Heart left ventricle (tissue), 16 donors: ENCODE measurements at places on chromosomes 11 and 22.

GRCh38 chr11:93498641-93499040, 44.5 kb downstream of the SMCO4 start:
- H3K27ac ChIP-seq: no peak overlapping the region
- no peak for DNase-seq
- H3K27me3 ChIP-seq: no peaks in the 10 kb centered on the region
- H3K4me3 ChIP-seq: no peak overlapping the region
- H3K36me3 ChIP-seq: no peaks in the 10 kb centered on the region
- H3K4me1 ChIP-seq: peaks cover 3% of the 10 kb centered on the region

GRCh38 chr11:3853545-3853842, 2.0 kb upstream of the STIM1 start:
- H3K4me3 ChIP-seq: no peak overlapping the region
- no peak for DNase-seq
- peaks cover 10% of the 10 kb centered on the region for H3K4me1 ChIP-seq
- H3K27me3 ChIP-seq: no peaks in the 10 kb centered on the region

- no peak overlapping the region for H3K4me3 ChIP-seq
- H3K27me3 ChIP-seq: no peaks in the 10 kb centered on the region
- no peaks in the 10 kb centered on the region for H3K36me3 ChIP-seq
- DNase-seq: peak; percentile 54
Observed at GRCh38 chr22:33515795-33516194, 404.5 kb downstream of the LARGE1 start.

- H3K27ac ChIP-seq: peak overlapping the region; percentile 89
- H3K27me3 ChIP-seq: no peaks in the 10 kb centered on the region
- no peaks in the 10 kb centered on the region for H3K36me3 ChIP-seq
- no peak for DNase-seq
- peak overlapping the region; percentile 72 for H3K4me3 ChIP-seq
Observed at GRCh38 chr11:10301656-10302358, 3.1 kb upstream of the ADM start.

GRCh38 chr11:18720808-18721560, 5.0 kb downstream of the IGSF22 start:
- DNase-seq: peak; percentile 90
- peak overlapping the region; percentile 10 for H3K27ac ChIP-seq
- peaks cover 7% of the 10 kb centered on the region for H3K4me1 ChIP-seq
- peak overlapping the region; percentile 77 for H3K4me3 ChIP-seq
- no peaks in the 10 kb centered on the region for H3K36me3 ChIP-seq

DNA sequence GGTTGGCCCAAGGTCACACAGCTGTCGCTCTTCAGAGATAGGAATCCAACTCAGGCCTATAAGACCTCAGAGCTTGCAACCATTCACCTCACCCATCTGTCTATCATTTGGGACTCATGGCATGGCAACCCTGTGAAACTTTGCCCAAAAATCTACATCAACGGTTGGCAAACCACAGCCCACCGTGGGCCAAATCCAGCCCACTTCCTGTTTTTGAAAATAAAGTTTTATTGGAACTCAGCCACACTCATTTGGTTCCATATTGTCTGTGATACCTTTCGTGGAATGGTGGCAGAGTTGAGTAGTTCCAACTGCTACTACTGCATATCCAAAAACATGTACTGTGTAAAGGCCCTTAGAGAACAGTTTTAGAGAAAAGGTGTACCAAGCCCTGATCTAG, 307.8 kb downstream of the MN1 start:
- no peaks in the 10 kb centered on the region for H3K36me3 ChIP-seq
- DNase-seq: no peak
- no peaks in the 10 kb centered on the region for H3K4me1 ChIP-seq
- H3K27ac ChIP-seq: no peak overlapping the region

- no peak overlapping the region for H3K4me3 ChIP-seq
- no peak for DNase-seq
- no peaks in the 10 kb centered on the region for H3K4me1 ChIP-seq
- no peaks in the 10 kb centered on the region for H3K36me3 ChIP-seq
- H3K27me3 ChIP-seq: peaks cover 19% of the 10 kb centered on the region
- H3K27ac ChIP-seq: no peak overlapping the region
Observed at GRCh38 chr11:123217897-123218296, 22.8 kb upstream of the CLMP start.

- no peak for DNase-seq
- H3K36me3 ChIP-seq: no peaks in the 10 kb centered on the region
- no peak overlapping the region for H3K4me3 ChIP-seq
- H3K27me3 ChIP-seq: no peaks in the 10 kb centered on the region
Observed at GRCh38 chr11:35937700-35938099, 6.2 kb upstream of the LDLRAD3 start.

GRCh38 chr11:77403211-77403610, 70.7 kb downstream of the PAK1 start:
- H3K27me3 ChIP-seq: no peaks in the 10 kb centered on the region
- no peaks in the 10 kb centered on the region for H3K36me3 ChIP-seq
- DNase-seq: no peak

GRCh38 chr11:119706029-119706428, 23.0 kb downstream of the NECTIN1 start:
- no peak overlapping the region for H3K4me3 ChIP-seq
- no peak for DNase-seq
- H3K27ac ChIP-seq: no peak overlapping the region
- no peaks in the 10 kb centered on the region for H3K36me3 ChIP-seq

GRCh38 chr22:40679964-40680818, 907 bp downstream of the MCHR1 start:
- H3K4me1 ChIP-seq: peaks cover 26% of the 10 kb centered on the region
- DNase-seq: no peak
- no peaks in the 10 kb centered on the region for H3K27me3 ChIP-seq

DNA sequence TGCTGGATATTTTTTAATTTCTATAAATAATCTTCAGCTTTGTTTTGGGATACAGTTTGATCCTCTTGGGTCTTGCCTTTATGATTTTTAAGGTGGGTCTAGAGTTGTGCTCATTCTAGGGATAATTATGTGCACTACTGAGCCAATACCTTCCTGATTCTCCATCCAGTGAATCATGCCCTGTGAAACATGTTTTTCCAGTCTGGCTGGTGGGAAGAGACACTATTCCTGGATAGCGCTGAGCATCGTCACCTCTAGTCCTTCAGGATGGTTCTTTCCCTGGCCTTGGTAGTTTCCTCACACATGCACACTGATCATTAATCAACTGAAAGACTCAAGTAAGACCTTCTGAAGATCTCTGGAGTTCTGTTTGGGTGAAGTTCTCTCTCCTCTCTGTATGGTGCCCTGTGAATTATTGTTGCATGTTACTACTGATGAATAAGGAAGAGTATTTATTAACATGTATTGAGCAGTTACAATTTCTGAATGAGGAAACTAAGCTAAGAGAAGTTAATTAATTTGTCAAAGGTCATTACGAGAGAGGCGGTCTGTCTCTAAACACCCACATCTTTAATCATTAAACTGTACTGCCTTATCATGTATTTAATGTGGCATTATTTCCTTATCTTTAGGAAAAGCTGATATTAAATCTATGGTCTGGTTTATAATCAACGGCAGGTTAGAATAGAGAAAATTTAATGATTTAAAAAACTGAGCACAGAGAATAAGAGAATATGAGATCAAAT, 39.1 kb upstream of the LIPT2 start:
- DNase-seq: no peak
- H3K36me3 ChIP-seq: no peaks in the 10 kb centered on the region
- H3K27ac ChIP-seq: no peak overlapping the region
- H3K4me1 ChIP-seq: no peaks in the 10 kb centered on the region
- no peaks in the 10 kb centered on the region for H3K27me3 ChIP-seq

GRCh38 chr11:15935373-15935772, 421.0 kb downstream of the SOX6 start:
- no peaks in the 10 kb centered on the region for H3K4me1 ChIP-seq
- no peaks in the 10 kb centered on the region for H3K36me3 ChIP-seq
- no peak overlapping the region for H3K27ac ChIP-seq

- H3K36me3 ChIP-seq: no peaks in the 10 kb centered on the region
- DNase-seq: no peak
- no peak overlapping the region for H3K27ac ChIP-seq
- no peaks in the 10 kb centered on the region for H3K4me1 ChIP-seq
Observed at GRCh38 chr11:79078999-79079398, 361.8 kb downstream of the TENM4 start.

DNA sequence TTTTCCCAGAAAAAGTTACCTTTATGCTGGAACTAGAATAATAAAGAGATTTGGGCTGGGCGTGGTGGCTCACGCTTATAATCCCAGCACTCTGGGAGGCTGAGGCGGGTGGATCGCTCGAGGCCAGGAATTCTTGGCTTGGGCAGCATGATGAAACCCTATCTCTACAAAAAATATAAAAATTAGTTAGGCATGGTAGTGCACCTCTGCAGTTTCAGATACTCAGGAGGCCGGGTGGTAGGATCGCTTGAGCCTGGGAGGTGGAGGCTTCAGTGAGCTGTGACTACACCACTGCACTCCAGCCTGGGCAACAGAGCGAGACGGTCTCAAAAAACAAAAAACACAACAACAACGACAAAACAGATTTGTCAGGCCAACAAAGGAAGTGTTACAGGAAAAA, 119.3 kb upstream of the OR9Q1 start:
- DNase-seq: no peak
- H3K36me3 ChIP-seq: no peaks in the 10 kb centered on the region
- H3K4me1 ChIP-seq: no peaks in the 10 kb centered on the region
- no peaks in the 10 kb centered on the region for H3K27me3 ChIP-seq
- H3K4me3 ChIP-seq: peak overlapping the region; percentile 30

- no peak overlapping the region for H3K27ac ChIP-seq
- no peaks in the 10 kb centered on the region for H3K36me3 ChIP-seq
- no peak for DNase-seq
- no peak overlapping the region for H3K4me3 ChIP-seq
- peaks cover 4% of the 10 kb centered on the region for H3K4me1 ChIP-seq
Observed at GRCh38 chr11:119845756-119846155, 116.8 kb upstream of the NECTIN1 start.

- no peaks in the 10 kb centered on the region for H3K36me3 ChIP-seq
- no peak overlapping the region for H3K27ac ChIP-seq
- peaks cover 23% of the 10 kb centered on the region for H3K27me3 ChIP-seq
- H3K4me3 ChIP-seq: no peak overlapping the region
Observed at GRCh38 chr22:27064386-27064785, 407.0 kb downstream of the MIAT start.

DNA sequence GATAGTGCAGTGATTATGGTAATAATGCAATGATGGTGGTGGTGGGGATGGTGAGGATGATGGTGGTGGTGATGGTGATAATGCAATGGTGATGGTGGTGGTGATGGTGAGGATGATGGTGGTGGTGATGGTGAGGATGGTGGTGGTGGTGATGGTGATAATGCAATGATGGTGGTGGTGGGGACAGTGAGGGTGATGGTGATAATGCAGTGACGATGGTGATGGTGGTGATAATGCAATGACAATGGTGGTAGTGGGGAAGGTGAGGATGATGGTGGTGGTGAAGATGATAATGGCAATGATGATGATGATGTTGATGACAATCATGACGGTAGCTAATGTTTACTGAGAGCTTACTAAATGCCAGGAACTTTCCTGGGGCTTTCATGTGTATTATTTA, 79.6 kb upstream of the MYOD1 start:
- H3K27ac ChIP-seq: no peak overlapping the region
- no peak for DNase-seq
- no peaks in the 10 kb centered on the region for H3K4me1 ChIP-seq
- H3K4me3 ChIP-seq: no peak overlapping the region

DNA sequence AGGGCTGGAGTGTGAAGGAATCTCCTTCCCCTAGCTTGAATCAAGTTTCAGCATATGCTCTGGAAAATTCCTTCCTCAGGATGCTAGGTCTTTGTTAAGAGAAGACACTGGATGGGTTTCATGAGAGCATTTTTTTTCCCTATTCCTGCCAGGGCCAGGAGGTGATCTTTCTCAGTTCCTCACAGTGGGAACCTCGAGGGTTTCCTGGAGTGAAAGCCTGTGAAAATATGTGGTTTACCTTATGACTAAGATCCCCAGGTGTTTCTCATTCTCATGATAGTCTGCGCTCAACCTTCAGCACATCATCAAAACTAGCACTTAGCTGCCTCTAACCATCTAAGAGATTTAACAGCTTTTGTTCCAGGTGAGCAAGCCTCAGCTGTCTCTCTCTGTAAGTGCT, 985.3 kb upstream of the FAT3 start:
- H3K4me1 ChIP-seq: no peaks in the 10 kb centered on the region
- no peak overlapping the region for H3K4me3 ChIP-seq
- H3K27ac ChIP-seq: no peak overlapping the region
- no peak for DNase-seq
- H3K36me3 ChIP-seq: no peaks in the 10 kb centered on the region

DNA sequence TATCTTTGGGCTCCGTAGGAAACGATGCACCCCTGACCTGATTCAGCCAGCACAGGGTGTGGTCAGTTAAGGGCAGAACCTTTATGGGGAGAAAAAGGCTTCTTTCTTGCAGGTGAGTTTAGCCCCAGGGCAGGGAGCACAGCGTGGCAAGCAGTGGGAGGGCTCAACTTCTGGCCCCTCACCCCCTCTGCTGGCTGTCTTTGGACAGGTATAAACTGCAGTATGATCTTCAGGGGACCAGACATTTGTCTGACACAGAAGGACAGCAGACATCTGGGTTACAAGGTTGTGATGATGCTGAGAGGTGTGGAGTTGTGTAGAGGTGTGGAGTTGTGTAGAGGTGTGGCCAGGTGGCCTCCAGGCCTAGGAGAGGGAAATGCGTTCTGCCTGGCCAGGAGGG, 324.0 kb upstream of the PLET1 start:
- no peak for DNase-seq
- H3K36me3 ChIP-seq: no peaks in the 10 kb centered on the region
- no peaks in the 10 kb centered on the region for H3K27me3 ChIP-seq
- H3K4me1 ChIP-seq: no peaks in the 10 kb centered on the region
- H3K27ac ChIP-seq: no peak overlapping the region

GRCh38 chr11:86246293-86246675, 1.7 kb downstream of the EED start:
- peak overlapping the region; percentile 99 for H3K27ac ChIP-seq
- peaks cover 21% of the 10 kb centered on the region for H3K4me1 ChIP-seq
- DNase-seq: no peak
- H3K4me3 ChIP-seq: peak overlapping the region; percentile 73
- peaks cover 1% of the 10 kb centered on the region for H3K27me3 ChIP-seq

DNA sequence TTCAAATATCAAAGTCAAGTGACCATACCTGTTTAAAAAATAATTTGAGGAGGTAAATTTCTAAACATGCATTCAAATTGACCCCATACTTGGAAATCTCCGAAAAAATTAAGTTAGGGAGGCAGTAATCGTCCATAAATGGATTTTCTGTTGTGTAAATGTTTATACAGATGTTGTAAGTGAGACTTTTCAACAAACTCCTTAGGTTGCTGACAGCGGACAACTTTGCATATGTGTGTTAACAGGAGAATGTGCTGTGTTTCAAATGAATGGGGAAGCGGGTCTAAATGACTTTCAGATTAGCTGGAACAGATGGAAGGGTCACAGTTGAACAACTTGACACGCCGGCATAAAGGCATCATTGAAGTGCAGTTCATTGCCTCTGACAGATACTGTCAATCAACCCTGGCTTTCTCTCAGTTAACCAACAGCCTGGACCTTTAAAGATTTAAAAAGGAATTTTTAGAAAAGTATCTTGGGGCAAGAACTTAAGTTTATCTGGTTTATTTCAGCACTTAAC, 98.2 kb upstream of the DBX1 start:
- no peak overlapping the region for H3K27ac ChIP-seq
- DNase-seq: no peak
- H3K4me1 ChIP-seq: no peaks in the 10 kb centered on the region
- no peaks in the 10 kb centered on the region for H3K36me3 ChIP-seq
- peaks cover 13% of the 10 kb centered on the region for H3K27me3 ChIP-seq

GRCh38 chr11:91997226-91997625, 227.4 kb upstream of the FAT3 start:
- no peak overlapping the region for H3K4me3 ChIP-seq
- H3K27ac ChIP-seq: no peak overlapping the region
- no peaks in the 10 kb centered on the region for H3K27me3 ChIP-seq
